ENCODE measurements at places on chromosomes 5 and 9.

GRCh38 chr5:95029569-95030366 is 255.1 kb downstream of the MCTP1 start:
- no peak for DNase-seq

DNA sequence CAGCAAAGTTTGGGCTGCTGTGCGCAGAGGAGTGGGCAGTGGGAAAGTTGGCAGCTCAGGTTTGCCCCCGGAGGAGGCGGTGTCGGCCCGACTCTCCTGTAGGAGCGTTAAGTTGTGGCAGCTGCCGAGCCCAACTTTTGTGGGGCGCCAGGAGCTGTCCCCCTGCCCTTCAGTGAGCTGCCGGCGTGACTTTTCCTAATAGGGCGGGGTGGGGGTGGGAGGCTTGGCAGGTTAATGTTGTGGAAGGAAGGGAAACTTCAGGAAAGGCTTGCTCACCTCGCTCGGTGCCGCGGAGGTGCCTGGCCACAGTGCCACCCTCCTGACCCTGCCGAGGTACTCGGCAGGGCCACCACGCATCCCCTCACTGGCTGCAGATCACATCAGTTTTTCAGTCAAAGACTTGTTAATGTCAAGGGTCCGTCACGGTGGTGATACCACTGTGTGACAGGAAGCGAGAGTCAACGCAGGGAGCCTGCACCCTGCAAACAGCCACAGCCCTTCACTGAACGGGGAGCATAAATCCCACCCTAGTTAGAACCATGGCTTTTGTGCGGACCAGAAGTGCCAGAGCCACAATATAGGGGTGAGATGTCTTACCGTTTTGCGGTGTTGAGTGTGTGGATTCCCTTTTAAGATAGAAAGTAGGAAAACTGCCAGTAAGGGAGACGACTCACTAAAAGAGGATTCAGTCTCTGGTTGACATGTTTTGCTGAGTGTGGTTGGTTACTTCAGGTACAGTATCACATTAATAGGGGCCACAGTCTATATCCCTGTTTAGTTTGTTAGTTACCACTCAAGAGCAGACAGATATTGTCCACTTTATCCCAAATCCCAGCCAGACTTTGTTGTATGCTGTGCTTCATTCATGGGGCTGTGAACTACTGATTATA is 796 bp downstream of the LNPEP start:
- peak; percentile 28 for DNase-seq

DNA sequence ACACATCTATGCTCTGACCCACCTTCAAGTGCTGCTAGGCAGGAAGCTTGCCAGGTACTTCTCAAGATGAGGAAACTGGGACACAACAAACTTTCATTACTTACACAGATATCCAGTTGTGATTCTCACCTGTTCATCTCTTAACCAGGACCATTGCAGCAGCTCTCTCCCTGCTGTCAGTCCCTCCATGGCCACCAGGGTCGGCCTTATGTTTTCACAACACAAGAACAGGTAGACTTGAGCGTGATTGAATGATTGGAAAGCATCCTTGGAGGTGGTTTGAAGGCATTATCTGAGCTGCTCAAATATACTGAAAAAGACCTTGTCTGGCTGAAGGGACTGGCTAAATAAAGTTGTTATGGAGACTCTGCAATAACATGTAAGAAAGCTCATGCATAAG is 94.4 kb downstream of the MTREX start:
- no peak for DNase-seq

GRCh38 chr5:91166059-91166807 is 216.9 kb downstream of the ARRDC3 start:
- DNase-seq = no peak

- DNase-seq = no peak
Measured at GRCh38 chr5:141848744-141849414, 29.3 kb downstream of the PCDH1 start.

DNA sequence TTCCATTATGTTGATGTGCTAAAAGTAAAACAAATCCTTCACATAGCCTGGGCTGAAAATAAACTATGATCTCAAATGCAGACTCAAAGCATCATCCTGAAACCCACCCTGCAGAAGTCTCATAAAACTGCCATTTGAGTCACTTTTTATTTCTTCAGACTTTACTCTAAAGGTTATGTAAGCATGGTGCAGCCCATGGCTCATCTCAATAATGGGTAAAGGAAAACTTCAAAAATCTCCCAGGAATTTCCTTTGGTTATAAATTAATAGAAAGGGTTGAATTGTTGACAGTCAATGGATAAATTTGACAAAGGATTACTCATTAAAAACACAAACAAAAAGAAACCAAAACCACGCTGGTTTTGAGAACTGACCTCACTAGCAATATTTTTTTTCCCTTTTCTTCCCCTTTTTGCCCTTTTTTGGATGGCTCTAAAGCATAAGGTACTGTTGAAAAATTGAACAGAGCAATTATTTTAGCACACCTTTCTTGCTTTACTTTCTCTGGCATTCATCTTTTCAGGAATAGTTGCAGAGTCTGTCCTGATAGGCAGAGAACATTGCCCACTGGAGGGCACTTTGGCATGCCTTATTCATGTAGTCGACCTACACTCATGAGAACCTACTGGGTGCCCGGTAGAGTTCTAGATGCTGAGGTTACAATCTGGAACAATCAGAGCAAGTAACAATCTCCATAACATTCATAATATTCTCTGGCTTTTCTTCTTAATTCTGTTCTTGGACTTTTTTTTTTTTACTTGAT is 191.4 kb downstream of the TMEM167A start:
- DNase-seq = no peak

GRCh38 chr5:78787783-78788182 is 139.2 kb upstream of the LHFPL2 start:
- DNase-seq = no peak

DNA sequence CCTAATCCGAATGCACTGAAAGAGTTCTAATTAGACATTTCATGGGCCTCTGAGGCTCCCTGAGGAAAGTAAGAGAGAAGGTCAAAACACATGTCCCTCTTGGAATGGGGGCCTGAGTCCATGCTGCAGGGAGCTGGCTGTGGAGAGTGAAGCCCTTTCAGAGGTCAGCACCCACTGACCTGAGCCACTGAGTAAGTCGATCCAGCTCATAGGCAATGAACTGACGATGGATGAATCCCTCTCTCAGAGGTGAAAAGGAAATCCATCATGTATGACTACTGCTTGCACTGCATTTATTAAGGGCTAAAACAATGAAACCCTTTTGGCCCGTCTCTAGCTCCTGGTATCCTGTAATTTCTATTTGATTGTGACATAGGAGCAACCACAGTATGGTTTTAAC is 288.9 kb upstream of the VLDLR start:
- no peak for DNase-seq
